ENCODE measurements at places on chromosomes 3 and 15.

DNA sequence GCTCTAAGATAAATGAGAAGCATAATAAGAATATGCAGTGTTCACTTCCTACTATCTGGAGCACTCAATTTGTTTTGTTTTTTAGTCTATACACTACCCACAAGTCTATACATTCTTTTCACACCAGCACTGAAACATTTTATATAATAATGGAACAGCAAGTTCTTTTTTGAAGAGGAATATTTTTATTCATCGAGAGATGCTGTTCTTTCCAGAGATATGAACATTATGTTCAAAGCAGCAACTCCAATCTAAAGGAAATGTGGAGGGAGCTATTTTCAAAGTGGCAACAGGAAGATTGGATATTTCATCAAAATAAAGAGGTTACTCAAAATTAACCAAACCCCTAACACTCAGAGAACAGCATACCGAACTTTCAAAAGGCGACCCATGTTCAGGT, 16.4 kb upstream of the PYDC2 start:
- DNase-seq, result no peak

DNA sequence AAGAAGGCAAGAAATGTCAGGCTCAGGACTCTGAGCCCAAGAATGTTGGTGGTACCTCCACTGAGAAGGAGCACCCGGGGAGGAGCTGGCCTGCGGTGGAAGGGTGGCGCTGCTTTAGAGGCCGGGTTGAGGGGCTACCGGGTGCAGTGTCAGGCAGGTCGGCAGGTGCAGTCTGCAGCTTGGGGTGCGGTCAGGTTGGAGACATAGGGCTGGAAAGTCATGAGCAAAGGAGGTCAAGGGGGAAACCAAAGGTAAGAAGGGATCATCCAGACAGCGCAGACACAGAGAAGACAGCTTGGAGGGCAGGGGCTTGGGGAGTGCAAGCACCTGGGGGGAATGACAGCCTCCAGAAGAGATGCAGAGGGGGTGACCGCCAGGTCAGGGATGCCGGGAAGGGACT, 274.4 kb upstream of the LYSMD4 start:
- DNase-seq, result no peak

- no peak for DNase-seq
Measured at GRCh38 chr3:132386259-132386658, 31.0 kb upstream of the DNAJC13 start.

DNA sequence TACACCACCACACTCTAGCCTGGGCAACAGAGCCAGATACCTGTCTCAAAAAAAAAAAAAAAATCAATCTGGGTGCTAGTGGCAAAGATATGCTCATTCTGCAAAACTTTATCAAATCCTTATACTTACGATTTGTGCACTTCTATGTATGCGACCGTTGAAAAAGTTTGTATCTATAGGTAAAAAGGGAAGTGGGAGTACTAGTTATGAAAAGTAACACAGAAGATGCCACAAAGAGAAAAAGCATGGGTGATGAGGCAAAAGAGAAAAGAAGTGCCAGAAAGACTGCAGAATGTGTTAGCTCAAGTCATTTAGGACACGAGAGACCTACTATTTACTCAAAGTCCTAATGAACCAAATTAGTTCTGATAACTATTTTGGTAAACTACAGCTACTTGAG, 407.8 kb downstream of the SHQ1 start:
- DNase-seq, result no peak

GRCh38 chr3:45760878-45761711, 35.2 kb downstream of the SLC6A20 start:
- peak; percentile 64 for DNase-seq
